NCI-H2171 (cell line): ENCODE measurements at places on chromosomes 2 and 18.

GRCh38 chr2:74063486-74063885 is 78.8 kb downstream of the TET3 start:
- no peak for DNase-seq

- no peak for DNase-seq
Observed at GRCh38 chr18:35289727-35290093, 319 bp downstream of the ZSCAN30 start.

- DNase-seq = no peak
Observed at GRCh38 chr18:25817546-25818237, 272.7 kb downstream of the SS18 start.

DNA sequence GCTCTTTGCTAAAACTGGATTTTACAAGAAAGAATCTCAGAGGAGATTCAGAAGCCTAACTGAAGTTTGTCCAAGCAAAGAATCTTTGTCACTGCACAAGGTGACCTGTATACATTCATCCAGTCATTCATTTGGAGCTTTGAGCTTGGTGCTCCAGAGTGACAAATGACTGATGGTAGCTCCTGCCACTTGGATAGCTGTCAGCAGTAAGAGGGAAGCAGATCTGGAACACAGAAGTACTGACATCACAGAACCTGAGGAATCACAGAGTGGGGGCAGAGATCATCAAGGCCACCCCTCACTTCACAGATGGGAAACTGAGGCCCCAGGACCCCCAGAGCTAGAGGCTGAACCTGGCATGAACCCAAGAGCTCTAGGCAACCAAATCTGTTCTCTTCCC is 28.8 kb upstream of the IGFBP2 start:
- DNase-seq = no peak

GRCh38 chr2:179724403-179724802 is 137.0 kb downstream of the ZNF385B start:
- DNase-seq = no peak

DNA sequence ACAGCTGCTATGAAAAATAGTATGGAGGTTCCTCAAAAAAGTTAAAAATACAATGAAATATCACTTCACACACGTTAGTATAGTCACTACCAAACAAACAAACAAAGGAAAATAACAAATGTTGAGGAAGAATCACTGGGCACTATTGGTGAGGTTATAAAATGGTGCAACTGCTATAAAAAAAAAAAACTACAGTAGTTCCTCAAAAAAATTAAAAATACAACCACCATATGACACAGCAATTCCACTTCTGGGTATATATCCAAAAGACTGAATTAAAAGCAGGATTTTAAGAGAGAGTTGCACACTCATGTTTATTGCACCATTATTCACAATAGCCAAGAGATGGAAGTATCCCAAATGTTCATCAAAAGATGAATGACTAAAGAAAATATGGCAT is 80.9 kb upstream of the POU3F3 start:
- no peak for DNase-seq

DNA sequence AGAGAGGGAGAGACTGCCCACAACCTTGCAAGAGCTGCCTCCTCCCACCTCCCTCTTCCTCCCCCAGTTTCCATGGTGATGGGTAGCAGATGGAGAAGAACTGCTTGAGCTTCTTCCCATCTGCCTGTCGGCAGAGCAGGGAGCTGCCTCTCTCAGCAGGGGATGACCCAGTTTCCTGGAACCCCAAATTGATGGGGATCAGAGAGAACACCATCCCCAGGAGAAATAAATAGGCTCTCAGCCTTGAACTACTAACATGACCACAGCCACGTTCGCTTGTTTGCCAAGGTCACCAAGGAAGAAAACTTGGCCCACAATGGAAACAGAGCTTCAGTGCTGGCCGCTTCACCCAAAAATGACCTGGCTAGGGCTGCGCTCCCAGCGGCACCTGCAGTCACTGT is 82.2 kb downstream of the ADD2 start:
- peak; percentile 97 for DNase-seq

GRCh38 chr2:263022-263738 is 652 bp downstream of the SH3YL1 start:
- DNase-seq = no peak

DNA sequence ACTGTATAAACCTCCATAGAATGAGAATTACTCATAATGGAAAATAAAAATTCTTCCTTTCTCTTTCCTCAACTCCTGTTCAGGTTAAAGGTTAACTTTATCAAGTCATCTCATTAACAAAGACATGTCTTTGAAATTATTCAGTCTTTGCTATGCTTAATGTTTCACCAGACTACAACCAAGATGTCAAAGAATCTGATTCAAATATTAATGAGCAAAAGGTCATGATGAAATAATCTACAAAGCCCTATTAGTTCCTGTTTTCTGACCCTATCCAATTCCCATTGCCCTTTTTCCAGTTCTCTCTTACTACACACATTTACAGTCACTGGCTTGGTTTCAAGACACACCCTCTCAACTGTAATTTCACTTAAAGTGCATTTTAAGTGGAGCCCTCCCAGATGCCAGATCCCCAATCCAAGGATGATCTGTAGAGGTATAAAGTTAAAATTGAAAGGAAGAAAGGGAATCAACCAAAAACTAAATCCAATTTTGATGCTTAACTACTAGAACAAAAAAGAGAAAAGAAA is 246.9 kb upstream of the CYP26B1 start:
- DNase-seq = no peak

- DNase-seq = no peak
Observed at GRCh38 chr2:201996006-201996405, 37.6 kb upstream of the FZD7 start.

DNA sequence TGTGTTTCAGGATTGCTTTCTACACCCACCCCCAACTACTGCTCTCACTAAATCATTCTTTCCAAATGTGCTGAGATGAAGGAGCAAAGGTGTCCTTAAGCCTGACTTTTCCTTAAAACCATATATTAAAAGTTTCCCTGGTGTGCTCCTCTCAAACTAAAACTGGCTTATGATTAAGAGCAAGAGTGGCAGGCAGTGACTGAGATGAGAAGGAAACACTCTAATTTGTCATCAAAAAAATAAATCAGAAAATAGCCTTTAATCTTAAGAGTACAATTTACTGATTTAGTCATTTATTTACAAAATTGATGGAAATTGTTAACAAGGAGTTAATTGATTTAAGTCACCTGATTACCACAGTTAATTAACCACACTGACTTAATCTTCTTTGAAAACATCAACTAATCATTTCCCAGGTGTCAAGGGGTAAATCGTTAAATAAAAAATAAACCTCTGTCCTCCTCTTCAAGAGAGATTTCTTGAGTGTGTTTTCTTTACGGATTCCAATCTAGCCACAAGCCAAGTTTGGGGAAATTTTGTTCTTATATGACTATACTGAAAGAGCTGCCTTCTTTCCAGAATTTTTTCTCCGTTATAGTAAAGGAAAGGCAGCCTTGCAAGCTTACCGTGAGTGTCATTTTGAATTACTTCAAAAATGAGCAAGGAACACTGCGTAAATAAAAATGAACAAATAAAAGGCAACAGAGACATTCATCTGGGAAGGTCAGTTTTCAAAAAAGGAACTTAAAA is 17.4 kb downstream of the LRP2 start:
- DNase-seq = no peak

- no peak for DNase-seq
Observed at GRCh38 chr2:54054271-54054670, 61.1 kb upstream of the ACYP2 start.

DNA sequence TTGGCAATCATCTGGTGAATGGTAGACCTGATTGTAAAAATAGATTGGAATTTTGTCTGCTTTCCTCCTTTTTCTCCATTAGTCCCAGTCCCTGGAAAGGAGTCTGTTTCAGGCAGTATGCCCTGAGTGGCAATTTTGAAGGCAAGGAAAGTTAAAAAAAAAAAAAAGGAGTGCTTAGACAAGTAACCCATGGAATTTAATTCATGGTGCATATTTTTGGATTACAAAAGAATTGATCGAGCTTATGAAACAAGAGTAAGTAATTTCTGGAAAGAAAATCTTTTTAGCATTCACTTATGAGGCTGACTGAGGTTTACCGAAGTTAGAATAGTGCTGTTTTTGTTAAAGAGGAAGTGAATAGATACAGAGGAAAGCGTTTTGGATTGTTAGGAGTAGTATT is 29.4 kb upstream of the TMEM178A start:
- no peak for DNase-seq

GRCh38 chr2:1504311-1504750 is 91.1 kb downstream of the TPO start:
- DNase-seq = no peak

DNA sequence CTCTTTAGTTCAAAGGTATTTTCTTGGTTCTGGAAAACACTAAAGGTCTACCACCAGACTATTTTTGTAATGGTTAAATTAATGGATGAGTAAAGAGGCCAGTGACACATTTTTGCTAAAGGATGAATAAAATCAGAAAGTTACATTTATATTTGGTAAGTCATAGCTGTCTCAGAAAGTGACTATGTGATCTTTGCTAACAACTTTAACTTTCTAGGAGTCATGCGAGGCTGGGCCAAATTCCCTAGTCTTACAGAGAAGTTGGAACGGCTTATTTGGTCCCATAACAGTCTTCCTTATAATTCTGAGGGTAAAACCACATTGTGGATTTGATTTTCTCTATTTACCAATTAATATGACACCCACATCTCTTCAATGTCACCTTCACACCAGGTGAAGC is 198.1 kb downstream of the PDE1A start:
- DNase-seq = no peak

- no peak for DNase-seq
Observed at GRCh38 chr2:233090879-233091278, 30.7 kb downstream of the INPP5D start.

DNA sequence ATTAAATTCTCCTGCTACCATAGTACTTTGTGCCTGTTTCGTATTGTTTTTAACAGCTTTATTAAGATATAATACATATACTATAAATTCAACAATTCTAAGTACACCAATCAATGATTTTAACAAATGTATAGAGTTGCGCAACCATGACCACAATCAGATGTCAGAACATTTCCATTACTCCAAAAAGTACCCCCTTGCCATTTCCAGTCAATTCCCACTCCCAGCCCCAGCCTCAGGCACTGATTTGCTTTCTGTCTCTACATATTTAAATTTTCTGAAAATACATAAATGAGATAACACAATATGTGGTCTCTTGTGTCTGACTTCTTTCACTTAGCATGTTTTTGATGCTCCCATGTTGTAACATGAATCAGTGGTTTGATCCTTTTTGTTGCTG is 193.9 kb downstream of the FIGN start:
- DNase-seq = no peak

DNA sequence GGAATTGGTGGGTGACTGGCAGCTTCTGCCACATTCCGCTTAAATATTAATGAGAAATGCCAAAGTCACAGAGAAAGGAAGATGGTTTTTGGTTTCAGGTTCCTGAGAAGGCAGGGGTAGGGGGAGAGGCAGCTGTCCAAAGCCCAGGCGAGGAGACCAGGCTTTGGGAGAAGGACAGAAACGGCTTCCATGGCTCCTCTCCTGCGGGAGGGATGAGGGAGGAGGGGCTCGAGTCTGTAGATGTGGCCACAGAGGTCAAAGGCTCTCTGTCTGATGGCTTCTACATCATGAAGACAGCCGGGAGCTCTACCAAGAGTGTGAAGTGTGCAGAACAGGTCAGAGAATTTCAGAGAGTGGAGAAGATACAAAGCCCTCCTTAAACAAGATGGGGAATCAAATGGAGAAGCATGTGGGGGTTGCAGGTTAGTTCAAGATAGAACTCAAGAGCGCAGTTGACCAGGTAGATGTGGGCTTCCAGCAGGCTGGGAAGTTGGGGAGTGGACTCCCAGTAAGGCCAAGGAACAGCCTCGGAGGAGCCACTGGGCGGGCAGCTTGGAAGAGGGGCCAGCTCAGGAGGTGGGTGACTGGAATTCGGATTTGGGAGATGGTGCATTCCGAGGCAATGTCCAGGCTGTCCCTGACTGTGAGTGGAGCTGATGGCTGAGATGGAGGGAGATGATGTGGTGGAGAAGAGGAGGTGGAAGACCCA is 23.8 kb upstream of the HPCAL1 start:
- DNase-seq = no peak

DNA sequence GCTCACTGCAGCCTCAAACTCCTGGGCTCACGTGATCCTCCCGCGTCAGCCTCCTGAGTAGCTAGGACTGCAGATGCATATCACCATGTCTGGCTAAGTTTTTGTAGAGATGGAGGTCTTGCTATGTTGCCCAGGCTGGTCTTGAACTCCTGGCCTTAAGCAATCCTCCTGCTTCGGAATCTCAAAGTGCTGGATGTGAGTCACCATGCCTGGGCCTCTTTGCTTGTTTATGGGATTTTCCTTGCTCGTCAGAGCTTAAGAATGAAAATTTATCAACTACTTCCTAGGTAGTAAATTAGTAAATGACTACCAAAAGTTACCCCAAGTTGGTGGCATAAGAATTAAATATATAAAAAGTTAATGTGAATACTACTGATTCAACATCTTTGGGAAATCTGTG is 51.0 kb downstream of the ACTR3 start:
- no peak for DNase-seq

- no peak for DNase-seq
Observed at GRCh38 chr18:42274488-42275137, 319.6 kb downstream of the PIK3C3 start.

DNA sequence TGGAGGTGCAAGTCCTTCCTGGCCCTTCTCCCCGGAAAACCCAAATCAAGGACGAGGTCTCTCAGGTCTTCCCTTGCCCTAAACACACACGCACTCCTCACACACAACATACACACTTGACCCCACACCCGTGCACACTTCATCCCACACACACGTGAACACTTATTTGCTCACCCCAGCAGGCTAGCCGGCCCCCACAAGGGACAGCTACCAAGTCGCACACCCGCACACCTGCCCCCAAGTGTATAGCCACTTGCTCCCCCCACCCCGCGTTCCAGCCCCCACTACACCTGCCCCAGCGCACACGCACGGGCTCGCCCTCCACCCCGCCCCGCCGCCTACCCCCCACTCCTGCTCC is 359 bp downstream of the TGFBRAP1 start:
- no peak for DNase-seq

DNA sequence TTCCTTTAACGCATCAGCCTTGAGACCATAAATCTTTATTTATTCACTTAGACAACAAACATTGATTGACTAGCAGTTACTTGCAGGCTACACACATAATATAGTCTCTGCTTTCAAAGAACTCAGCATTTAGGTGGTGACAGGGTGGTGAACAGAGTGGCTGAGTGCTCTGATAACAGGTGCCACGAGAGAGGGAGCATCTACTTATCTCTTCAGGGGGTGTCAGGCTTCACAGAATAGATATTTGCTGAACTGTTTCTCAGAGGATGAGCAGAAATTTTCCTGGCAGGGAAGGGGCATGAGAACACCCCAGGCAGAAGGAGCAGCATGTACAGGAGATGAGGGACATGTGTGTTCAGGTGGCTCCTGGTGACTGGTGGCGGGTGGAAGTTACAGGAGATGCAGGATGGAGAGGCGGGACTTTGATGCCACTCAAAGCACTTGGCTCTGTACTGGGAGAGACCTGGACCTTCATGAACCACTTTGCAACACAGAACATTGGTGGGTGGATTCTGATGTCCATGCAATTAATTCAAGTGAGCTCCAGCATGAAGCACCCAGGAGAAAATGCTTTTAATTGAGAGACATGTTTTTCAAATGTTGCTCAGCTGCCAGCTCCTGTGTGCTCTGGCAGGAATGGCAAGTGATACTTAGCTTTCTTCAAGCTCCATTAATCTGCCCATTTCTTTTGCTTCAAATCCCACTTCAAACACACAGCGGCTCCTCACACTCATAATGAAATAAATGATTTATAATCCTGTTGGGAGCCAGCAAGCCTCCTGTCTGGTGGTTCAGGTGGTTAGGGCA is 248.9 kb downstream of the MYCN start:
- DNase-seq = no peak
